ENCODE measurements at places on chromosomes 12 and 14.
A peak's percentile ranks its signal among the peaks of the same experiment; 100 is the strongest.

GRCh38 chr14:105466531-105467248 is 7.9 kb upstream of the CRIP2 start:
- no peak for DNase-seq

DNA sequence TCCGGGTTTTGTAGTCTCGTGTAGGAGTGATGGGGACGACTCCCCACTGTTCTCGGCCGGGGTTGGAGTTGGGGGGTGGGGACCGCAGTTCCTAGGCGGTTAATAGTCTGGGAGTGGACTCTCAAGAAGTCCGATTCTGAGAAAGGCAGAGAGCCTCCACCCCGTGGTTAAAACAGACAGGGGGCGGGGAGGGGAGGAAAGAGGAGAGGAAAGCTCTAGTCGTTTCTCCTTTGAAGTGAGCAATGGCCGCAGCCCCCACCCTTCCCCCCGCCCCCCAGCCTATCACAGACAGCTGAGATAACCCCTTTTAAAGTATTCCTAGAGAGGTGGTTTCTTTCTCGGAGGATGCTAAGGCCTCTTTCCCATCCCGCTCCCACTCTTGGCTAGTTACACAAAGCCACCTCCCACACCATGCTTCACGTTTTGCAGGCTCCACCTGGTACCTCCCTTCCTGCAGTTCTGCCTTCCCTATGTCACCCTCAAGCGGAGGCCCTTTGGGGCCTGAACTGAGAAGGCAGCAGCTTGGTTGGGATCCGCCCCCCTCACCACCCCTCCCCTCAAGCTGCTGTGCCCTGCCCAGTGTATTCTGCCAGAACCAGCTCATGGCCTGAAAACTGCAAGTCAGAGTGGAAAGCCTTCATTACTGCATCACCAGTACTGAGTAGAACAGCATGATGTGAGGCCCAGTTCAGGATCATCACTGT is 853 bp downstream of the USP5 start:
- peak; percentile 80 for DNase-seq

DNA sequence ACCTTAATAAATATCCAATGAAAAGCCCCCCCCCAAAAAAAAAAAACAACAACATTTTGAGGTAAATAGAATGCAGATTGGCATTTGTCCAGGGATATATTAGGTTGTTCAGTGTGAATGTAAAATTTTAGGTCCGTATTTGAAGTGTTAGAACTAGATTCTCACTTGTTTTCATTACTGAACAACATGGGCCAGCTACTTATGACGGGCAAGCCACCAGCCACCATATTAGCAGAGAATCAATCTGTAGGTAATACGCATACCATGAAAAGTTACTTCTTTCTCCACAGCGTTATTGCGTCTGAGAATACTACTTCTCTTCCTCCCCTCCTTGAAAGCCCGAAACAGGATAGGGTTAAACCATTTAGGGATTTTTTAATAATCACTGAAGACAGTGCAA is 5.4 kb downstream of the FLRT2 start:
- no peak for DNase-seq

- peak; percentile 53 for DNase-seq
Observed at GRCh38 chr14:99518441-99519346, 37.5 kb downstream of the CCNK start.

GRCh38 chr12:63313139-63313538 is 162.1 kb upstream of the AVPR1A start:
- DNase-seq: peak; percentile 19

DNA sequence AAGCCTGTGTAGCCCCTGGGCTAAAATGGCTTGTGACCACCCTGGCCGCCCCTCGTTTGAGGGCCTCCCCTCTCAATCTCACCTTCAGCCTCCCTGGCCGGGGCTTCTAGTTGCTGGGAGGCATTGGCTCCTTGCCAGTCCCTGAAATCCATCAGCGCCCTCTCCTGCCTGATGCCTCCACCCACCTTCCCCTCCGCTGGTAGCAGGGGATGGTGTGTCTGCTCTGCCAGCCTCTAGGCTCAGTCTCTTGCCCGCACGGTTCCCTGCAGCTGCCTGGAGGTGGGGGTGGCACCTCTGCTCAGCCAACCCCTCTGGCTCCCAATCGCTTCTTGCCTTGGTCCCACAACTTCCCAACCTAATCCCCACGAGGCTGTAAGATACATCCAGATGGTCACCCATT is 167.9 kb downstream of the PHETA1 start:
- no peak for DNase-seq

DNA sequence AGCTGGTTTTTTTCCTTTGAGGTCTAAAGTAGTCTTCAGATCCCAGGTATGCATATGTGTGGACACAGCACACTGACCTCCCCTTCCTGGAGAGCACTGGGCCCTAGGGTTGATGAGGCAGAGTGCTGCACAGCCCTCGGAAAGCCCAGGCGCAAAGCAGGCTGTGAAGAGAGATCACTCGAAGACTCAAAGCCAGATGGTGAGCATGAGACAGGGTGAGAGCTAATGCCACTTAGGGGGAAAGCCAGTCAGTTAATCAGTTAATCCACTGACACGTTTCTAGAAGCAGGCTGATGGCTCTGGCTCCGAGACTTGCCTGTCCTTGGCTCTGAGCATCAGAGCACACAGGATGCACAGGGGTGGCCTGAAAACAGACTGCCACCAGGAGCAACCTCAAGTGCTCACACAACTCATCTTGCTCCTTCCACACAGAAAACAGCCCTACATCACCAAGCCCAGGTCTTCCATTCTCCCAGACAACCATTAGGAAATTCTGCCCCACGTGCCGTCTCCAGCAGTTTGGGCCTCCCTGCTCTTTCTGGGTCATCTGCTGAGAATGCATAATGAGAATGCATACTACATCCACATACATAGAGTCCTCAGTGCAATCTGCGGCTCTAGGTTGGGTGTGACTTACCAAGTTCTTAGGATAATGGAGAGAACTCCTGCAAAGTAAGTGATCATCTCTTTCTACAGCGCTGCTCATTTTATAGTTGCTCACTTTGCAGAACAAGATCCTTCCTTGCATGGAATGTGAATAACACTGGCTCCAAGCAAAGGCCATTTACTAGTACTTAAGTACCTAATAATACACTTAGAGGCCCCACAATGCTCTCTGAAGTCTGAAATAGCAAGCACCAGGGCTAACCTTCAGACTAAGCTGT is 12.0 kb downstream of the AQP6 start:
- DNase-seq: no peak

Measured in ACHN (cell line).